ENCODE measurements at places on chromosomes 12 and 14.

- no peak for DNase-seq
Observed at GRCh38 chr12:49521389-49521788, 17.4 kb upstream of the KCNH3 start.

GRCh38 chr12:13486794-13487193 lies 290.3 kb downstream of the EMP1 start:
- no peak for DNase-seq

DNA sequence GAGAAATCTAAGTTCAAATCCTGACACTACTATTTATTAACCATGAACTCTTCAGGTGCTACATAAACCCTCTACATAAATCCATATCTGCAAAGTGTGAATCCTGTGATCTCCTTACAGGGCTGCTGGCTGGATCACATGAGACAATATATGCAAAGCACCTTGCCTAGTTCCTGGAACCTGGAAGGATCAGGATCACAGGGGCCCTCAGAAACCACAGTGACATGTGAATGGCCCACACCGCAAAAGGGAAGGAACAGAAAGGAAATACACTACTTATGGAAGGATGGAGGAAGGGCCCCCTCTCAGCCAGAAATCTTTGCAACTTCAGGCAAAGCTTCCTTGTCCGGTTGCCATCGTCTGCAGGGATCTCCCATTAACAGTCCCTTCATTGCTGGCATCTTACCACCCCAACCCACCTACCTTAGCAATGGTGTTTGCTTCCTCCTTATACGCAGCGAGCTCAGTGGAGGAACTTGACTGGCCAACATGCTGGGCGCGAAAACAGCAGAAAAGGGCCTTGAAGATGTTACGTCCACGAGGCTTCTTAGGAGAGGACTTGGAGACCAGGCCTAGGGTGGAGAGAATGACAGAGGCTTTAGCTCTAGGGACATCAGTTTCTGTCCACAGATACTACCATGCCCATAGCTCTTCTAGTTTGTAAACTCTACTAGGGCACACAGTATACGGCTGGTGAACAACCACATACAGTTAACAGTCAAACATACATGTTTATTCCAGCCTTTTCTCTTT lies 10.7 kb upstream of the AVIL start:
- peak; percentile 51 for DNase-seq

GRCh38 chr12:4564818-4565217 lies 2.8 kb downstream of the DYRK4 start:
- no peak for DNase-seq

DNA sequence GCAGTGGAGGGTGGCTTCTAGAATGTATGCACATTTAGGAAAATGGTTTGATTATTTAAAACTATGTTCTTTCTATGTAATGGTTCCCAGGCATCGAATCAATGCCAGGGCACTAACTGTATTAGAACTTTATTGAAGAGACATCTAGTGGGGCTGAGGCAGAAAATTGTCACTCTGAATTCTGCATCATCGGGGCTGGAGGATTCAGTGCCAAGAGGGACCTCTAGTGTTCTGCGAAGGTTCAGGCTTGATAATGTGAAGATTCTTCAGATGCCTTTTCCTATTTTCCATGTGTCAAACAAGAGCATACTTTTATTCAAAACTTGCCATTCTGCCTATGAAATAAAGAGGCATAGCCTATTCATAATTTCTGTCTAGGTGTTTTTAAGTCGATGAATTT lies 146.3 kb downstream of the CAND1 start:
- peak; percentile 12 for DNase-seq

DNA sequence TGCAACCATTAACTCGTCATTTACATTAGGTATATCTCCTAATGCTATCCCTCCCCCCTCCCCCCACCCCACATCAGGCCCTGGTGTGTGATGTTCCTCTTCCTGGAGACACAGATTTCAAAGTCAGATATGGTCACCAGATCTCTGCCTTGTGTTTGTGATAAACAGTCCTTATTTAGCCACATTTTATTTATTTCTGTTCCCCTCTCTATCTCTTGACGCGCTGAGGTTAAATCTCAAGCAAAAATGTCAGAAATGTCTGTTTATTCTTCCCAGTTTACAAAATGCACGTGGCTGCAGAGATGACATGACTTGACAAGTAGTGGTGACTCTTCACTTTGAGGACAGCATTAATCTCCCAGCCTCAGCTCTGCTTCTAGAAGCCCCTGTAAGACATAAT lies 11.5 kb upstream of the RASSF3 start:
- DNase-seq: peak; percentile 56

GRCh38 chr12:12272869-12273268 lies 6.0 kb upstream of the LRP6 start:
- no peak for DNase-seq

DNA sequence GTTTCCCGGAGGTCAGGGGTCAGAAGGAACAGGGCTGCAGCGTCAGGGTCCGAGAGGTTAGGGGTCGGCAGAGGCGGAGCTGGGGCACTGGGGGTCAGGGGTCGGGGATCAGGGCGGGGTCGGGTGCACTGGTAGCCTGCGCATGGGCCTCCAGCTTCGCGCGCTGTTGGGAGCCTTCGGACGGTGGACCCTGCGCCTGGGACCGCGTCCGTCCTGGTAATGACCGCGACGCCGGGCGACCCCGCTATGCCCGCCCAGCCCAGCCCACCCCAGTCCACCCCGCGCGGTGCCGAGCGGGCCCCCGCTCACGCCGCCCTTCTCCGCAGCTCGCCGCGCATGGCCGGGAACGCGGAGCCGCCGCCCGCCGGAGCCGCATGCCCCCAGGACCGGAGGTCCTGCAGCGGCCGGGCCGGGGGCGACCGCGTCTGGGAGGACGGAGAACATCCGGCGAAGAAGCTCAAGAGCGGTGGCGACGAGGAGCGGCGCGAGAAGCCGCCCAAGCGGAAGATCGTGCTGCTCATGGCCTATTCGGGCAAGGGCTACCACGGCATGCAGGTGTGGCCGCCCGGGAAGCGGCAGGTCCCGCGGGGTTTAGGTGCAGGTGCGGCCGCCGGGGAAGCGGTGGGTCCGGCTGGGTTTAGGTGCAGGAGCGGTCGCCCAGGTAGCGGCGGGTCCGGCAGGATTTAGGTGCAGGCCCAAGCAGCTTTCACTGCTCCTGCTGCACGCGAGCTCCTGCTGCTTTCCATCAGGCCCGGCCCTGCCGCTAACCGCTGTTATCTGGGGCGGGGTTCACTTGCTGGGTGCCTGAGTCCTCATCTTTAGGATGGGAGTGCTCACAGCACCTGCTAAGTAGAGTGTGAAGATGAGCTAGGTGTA lies 743 bp downstream of the PUS1 start:
- DNase-seq: peak; percentile 55

- peak; percentile 56 for DNase-seq
Observed at GRCh38 chr14:91417120-91417982, at the start of gene CCDC88C. CCDC88C (minus strand) TSS chr14:91417820; CDS start chr14:91417690, 130 bp downstream.

DNA sequence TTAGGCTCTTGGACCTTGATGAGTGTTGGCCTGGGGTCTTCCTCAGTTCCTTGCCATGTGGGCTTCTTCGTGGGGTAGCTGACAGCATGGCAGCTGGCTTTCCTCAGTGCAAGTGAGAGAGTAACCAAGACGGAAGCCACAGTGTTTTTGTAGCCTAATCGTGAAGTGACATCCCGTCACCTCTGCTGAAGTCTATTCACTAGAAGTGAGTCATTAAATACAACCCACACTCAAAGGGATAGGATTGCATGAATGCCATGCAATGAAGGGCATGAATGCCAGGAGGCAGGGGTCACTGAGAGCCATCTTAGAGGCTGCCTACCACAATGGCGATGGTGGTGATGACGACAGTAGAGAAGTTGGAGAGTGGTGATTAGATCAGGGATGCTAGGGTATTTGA lies 13.5 kb upstream of the ASIC1 start:
- DNase-seq: no peak
